ENCODE measurements at places on chromosomes 2 and 18.

- no peak for DNase-seq
These were observed 44.6 kb downstream of the INHBB start for GRCh38 chr2:120390381-120391055.

GRCh38 chr2:145688156-145688555 lies 1168.2 kb upstream of the ZEB2 start:
- DNase-seq, result no peak

GRCh38 chr2:129092956-129093355 lies 774.3 kb upstream of the HS6ST1 start:
- no peak for DNase-seq

DNA sequence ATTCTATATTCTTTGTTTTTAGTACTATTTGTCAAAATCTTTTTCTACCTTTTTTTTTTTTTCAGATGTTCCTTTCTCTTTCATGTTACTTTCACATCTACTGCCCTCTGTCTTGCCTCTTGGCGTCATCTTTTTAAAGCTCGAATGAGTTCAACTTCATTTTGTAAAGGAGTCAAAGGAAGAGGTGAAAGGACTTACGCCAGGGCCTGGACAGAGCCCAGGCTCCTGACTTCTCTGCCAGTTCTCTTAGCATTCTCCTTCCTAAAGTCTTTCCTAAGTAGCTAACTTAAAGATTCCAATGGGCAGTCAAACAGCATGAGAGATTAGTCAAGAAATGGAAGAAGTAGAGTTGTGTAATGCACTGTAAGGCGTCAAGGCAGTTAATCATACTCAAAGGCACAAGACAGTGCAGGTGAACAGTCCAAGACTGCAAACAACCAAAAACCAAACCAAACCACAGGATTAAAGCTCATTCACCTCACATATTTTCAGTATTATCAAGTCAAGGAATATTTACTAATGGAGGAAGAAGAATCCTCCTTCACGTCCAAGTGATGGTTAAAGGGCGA lies 301.7 kb downstream of the TCF4 start:
- no peak for DNase-seq

DNA sequence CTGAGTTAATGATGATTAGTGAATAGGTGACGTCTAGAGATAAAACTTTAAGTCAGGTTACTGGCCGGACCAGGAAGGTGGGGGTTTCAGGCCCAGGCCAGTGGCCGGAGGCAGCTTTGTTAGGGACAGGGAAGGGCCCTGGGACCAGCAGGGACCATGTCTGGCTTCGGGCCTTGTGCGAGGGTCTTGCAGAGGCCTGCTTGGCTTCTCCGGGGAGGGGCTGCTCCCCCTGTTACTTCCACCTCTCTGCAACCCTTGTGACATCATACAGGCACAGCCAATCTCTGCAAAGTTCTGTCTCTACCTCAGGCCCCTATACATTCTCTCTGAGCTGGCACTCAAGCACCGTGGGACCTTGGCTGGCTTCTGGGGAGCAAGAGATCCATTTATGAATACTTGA lies at the start of gene ALLC:
Gene ALLC (plus strand): TSS at position 320 of the 400 bp plus-strand sequence. CDS start 12,958 bp downstream, outside the sequence.
- no peak for DNase-seq

- DNase-seq, result no peak
These were observed 106.4 kb downstream of the EXOC6B start for GRCh38 chr2:72719416-72719815.

GRCh38 chr2:204293884-204294747 lies 251.2 kb upstream of the PARD3B start:
- no peak for DNase-seq

DNA sequence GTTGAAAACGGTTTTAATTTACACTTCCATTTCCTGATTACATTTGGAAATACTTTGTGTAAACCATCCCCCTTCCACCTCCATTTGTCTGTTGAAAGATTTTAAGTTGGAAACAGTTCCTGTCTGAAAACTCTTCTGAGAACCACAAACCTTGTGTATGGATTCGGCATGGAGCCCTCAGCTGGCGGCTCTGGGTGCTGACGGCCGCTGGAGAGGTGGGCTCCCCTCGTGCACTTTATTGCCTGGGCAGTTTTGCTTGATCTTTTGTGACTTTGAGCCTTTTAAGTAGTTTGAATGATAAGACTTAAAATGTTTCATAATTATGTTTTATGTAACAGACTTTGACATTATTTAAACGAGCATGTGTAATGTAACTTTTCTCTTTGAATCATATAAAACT lies 11.1 kb downstream of the KLF11 start:
- no peak for DNase-seq

GRCh38 chr2:7785700-7786099 lies 868.5 kb downstream of the RNF144A start:
- DNase-seq, result no peak

GRCh38 chr18:46155641-46156051 lies 51.5 kb downstream of the HAUS1 start:
- no peak for DNase-seq

DNA sequence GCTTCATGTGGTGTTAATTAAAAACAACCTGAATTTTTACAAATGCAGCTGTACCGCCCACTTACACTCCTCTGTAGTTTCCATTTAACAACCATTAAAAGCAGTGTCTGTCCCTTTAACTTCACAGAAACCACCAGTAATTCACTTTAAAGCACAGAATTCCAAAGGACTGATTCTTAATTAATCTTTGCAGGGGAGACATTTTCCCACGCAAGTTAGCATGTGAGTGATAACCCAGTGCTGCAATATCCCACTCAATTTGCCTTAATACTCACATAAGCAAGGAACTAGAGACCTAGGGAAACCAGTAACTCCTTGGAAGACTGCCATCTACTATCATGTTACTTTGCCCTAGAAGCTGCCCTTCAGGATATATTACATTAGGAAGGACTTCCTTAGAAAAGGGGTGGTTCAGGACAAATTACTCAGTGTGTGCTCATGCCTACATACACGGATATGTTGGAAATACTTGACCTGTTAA lies 102.3 kb downstream of the OSR1 start:
- no peak for DNase-seq

GRCh38 chr18:75211002-75211621 lies 515 bp downstream of the TSHZ1 start:
- no peak for DNase-seq

- DNase-seq, result no peak
These were observed 46.1 kb upstream of the LRP1B start for GRCh38 chr2:142176941-142177340.

GRCh38 chr2:72793798-72794440 lies 31.9 kb downstream of the EXOC6B start:
- DNase-seq, result no peak

GRCh38 chr2:3641181-3641580 lies 16.8 kb upstream of the ALLC start:
- DNase-seq, result no peak

- DNase-seq, result no peak
These were observed 136.6 kb upstream of the GLI2 start for GRCh38 chr2:120599072-120599471.

- no peak for DNase-seq
These were observed 296.8 kb upstream of the ZNF521 start for GRCh38 chr18:25648716-25649260.

DNA sequence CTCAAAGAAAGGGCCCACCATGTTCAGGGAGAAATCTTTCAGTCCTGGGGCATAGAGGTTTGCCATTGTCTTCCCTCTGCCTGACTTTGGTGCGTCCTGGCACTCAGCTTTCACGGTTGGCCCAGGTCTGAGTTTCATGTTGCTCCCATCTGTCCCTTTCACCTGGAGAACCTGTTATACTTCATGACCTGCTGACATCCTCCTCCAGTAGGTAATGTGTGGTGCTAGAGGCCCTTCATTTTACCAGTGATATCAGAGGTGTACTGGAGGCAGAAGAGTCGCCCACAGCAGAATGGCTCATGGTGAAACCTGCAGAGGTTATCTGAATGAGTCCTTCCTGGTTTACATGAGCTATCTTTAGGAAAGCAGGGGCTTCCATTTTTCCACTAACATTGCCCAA lies 128.8 kb upstream of the DLX2 start:
- no peak for DNase-seq

DNA sequence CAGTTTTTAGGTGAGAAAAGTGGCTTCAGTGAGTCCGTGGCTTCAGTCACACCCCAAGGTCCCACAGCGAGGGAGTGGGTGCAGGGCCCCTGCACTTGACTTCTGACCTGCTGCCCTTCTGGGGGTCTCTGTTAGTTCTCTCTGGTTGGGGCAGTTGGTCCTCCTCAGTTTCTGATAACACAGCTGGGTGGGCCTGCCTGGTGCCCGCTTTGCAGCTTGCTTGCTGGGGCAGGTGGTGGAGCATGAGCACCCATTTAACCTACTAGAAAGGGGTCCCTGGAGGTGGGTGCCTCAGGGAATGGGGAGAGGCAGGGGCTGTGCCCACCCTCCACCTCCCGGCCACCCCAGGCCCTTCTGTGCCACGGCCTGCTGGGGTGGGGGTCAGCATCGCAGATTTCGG lies 83.2 kb downstream of the ASB1 start:
- no peak for DNase-seq

All from activated CD8-positive, alpha-beta memory T cell treated with anti-CD3 and anti-CD28 coated beads for 1 hour (primary cell).